ENCODE measurements at places on chromosomes 16 and 17.

DNA sequence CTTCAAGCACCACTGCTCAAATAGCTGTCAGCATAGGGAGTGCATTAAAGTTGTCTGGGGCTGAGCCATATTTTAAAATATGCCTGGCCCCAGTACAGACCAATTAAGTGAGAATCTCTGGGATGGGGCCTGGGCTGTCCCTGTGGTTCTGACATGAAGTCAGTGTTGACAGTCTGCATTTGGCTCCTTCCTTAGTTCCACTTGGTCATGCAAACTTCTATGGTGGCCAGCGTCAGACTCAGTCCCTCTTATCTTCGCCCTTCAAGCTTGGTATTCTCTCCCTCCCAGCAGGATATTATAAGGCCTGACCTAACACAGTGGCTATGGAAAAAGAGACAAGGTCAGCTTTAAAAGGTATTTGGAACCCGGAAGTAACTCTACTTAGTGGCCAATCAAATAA lies 177.2 kb downstream of the PMP22 start:
- no peak for DNase-seq

GRCh38 chr17:33469421-33469820 lies 176.3 kb upstream of the ASIC2 start:
- DNase-seq = no peak

DNA sequence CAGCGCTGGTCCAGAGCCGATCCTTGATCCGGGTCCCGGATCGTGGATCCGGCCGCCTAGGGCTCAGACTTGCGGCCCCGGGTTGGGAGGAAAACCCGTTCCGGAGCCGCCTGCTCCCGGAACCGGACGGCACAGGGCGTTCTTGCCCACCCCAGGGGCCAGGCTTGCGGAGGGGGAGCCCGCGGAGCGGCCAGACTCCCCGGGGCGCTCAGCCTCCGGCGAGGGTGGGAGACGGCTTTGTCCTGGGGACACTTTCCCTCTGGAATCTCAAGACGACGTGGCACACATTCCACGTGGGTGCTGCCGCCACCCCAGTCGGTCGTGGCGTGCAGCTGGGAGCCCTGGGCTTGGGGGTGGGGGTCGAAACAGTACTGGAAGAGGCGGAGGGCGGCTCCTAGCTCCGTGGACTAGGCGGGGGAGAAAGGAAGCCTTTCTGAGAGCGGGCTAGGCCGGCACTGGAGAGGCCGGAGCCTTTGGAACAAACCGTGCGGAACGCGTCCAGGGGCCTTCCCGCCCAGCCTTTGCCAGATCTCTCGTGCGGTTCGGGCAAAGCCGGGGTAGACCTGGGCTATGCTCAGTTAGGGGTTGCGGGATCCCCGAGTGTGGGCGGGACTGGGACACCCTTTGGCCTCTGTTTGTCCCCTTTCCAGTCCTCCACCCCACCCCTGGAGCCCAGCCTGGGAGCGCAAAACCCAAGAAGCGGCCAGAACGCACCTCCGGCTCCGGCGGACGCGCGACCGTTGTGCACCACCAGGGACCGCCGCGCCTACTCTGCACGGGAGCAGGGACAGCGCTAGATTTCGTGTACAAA lies 26.5 kb downstream of the SREBF1 start:
- DNase-seq = no peak

DNA sequence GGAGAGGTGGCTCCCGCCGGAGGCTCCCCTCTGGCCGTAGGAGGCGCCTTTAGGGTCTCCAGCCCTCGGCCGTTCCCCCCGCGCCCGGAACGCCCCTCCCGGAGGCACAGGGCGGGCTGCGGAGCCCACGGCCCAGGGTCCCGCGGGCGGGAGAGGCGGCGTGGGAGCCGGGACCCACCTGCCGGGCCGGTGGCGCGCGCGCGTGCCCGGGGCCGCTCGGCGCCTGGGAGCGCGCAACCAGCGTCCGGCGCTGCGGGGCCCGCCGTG lies at the start of gene MIF4GD:
MIF4GD (minus strand) TSS at position 266 of the 267 bp plus-strand sequence. CDS start 1,036 bp downstream, outside the sequence.
- DNase-seq = no peak

GRCh38 chr17:29179232-29180033 lies 765 bp downstream of the MYO18A start:
- DNase-seq = no peak

DNA sequence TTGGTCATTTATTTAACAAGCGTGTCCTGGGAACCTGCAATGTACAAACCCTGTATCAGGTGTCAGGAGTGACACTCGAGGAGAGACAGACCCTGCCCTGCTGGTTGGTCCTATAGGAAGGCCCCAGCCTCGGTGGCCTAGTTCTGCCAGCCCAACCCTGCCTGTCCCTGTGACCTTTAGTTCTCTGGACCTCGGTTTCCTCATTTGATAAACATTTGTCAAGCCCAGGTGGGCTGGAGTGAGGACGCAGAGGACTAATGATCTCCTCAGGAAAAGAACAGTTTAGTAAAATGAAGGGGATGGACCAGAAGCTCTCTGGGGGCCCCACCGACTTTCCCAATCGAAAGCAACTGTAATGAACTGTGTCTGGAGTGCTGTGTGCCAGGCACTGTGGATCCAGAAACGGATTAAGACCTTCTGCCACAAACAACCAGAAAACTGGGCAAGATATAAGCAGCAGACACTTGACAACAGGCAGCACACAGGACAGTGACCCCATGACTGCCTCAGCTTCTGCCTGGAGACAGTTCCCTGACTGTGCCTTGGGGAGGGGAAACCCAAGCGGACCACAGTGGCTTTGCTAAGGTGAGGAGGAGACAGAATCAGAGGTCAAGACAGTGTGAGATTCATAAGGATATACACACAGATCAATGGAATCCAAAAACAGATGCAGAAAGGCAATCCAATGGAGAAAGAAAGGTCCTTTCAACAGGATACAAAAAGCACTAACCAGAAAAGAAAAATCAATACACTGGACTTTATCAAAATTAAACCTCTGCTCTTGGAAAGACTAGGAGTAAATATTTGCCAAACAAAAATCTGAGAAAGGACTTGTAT lies 8.8 kb downstream of the PRCD start:
- no peak for DNase-seq

DNA sequence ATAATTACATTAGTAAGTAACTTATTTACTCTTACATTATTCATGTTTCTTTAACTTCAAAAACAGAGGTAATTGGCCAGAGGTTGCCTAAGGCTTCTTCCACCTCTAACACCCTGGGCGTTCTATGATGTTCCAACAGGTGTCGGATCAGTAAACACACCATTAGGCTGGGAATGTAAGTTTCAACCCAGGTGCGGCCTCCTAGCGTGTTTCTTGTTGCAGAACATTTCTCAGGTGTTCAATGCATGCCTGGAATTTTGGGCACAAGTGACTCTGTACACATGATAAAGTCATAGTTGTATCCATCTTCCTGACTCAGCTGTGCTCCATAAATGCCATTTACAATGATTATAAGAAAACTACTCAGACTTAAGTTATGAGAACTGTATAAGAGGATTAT lies 1.0 kb downstream of the KRTAP2-2 start:
- no peak for DNase-seq

- DNase-seq = no peak
Measured at GRCh38 chr17:31067691-31068184, 27.0 kb upstream of the NF1 start.

GRCh38 chr17:75614006-75614405 lies 19.2 kb upstream of the SMIM5 start:
- no peak for DNase-seq

DNA sequence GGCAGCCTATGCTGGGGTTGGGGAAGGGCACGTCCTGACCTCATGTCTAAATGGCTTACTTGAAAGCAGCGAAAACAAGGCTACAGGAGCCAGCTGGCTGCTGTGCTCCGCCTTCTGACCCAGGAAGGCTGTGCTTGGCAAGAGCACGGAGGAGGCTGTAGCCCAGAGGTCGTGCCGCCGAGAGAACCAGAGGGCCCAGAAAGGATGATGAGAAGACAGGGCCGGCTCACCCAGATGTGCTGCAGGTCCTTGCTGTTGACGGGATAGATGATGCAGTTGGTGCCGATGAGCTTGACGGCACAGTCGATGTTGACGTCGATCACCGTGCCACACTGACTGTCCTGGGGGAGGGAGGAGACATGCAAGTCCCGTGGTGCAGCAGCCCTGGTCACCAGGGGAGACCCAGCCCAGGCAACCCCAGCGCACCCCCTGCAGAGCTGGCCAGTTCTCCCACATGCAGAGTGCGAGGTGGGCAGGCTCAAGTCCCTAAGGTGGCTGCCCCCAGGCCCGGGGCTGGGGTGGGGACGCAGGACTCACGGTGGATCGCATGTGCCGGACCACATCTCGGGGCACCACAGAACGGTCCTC lies 20.7 kb downstream of the SPHK1 start:
- no peak for DNase-seq

DNA sequence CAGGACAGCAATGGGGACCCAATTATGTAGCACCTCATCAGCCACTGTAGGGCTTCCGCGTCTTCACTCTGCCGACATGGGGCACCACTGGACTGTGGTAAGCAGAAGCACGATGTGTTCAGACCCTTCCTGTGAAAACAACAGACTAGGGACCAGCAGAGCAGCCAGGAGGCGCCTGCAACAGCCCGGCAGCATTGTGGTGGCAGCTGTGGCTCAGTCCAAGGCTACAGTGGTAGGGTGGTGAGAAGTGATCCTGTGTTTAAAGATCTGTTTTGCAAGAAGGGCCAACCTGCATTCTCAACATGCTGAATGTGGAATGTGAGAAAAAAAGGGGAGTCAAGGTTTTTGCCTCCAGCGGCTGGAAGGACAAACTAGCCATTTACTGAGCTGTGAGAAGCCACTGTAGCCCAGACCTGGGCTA lies 80.8 kb downstream of the GAS7 start:
- DNase-seq = no peak

All from omental fat pad (tissue), 4 donors.